ENCODE measurements at places on chromosomes 1 and 21.

GRCh38 chr21:32452641-32453040 lies 40.1 kb downstream of the EVA1C start:
- no peak for DNase-seq

GRCh38 chr1:160584784-160585183 lies 5.5 kb upstream of the CD84 start:
- no peak for DNase-seq

- no peak for DNase-seq
Observed at GRCh38 chr21:35905963-35906345, 154.4 kb downstream of the SETD4 start.

GRCh38 chr1:223343692-223344091 lies 20.3 kb downstream of the SUSD4 start:
- DNase-seq, result no peak

DNA sequence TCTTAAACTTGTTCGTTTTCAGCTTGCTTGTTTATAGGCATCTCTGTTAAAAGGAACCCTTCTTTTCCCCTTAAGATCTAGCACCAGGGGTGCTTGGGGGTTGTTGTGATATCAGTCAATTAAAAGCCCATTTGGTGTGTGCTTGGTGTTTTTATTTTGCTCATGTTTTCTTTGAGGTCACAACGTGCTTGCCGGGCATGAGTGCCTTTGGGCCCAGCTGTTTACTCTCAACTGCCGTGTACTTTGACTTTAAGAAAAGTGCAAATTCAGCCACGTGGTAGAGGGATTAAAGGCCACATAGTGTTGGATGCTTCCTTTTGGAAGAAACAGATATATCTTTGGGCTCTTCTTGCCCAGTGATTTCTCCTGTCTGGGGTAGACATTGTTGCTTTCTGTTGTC lies 10.5 kb downstream of the ARID1A start:
- no peak for DNase-seq

DNA sequence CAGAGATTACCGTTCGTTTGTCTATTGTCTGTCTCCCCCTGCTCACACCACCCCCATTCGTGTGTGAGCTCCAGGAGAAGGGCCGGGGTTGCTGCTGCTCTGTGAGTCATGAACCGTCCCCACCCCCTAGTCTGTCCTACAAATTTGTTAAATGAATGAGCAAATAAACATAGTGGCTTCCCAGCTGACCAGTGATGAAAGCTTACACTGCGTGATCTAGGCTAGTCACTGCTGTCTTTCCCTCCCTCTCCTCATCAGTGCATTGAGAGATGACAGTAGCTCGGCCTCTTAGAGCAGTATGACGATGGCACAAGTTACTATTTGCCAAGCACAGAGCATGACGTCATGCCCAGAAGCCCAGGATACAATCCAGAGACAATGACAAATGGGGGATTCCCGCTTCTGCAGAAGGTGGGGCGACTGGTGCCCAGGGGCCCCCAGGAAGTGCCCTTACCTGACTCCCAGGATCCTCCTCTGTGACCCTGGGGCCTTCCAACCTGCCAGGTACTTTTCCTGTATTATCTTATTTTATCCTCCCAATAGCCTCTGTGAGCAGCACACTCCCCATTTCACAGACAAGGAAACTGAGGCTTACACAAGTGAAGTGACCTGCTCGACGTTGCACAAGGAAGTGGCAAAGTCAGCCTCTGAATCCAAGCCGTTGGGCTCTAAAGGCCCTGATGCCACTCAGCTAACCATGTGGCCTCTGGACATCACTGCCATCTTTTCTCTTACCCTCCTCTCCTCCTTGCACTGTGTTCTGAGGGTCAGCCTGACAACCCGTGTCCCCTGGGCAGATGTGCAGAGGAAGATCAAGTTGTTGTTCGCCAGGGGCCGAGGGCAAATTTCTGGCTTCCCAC lies 8.6 kb upstream of the EPHA2 start:
- DNase-seq, result peak; percentile 84

DNA sequence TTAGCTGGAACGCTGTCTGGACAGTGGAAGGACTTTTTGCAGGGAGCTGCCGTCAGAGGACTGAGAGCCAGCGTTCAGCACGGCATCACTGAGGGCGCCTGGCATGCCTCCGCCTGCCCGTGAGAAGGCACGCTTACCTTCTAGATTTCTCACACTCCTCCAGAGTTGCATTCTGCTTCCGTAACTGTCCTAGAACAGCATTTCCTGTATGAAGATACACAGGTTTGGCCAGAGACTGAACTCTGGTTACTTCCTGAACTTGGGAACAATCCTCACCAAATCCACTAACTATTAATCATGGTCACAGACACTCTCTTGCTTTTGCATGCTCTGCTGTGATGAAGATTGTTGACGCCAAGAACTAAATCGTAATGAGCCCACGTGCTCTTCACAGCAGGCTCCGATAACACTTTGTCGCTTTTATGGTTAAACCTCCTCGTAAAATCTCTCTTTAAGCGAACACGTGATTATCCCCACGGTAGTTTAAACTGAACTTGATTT lies 93.5 kb downstream of the KIF26B start:
- peak; percentile 7 for DNase-seq

DNA sequence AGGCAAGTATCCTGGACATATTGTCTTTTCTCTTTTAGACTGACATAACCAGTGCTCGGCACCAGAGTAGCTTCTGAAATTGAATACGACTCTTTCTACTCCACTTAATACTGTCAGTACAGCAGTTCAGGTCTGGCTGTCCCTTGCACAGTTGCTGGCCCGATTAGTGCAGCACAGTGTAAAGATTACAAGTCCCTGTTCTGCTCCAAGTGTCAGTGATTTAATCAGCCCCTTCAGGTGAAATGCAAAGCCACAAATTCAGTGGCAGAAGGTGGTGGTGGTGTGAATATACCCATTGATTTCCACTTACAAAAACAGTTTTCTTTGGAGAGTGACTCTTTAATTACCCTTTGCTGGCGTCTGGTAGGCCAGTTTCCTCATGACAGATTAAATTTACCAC lies 545.4 kb downstream of the ADGRL2 start:
- no peak for DNase-seq

GRCh38 chr1:200453553-200453905 lies 43.7 kb upstream of the ZNF281 start:
- no peak for DNase-seq

- no peak for DNase-seq
Observed at GRCh38 chr1:36572142-36572715, 89.5 kb upstream of the CSF3R start.

GRCh38 chr1:216961516-216961915 lies 238.3 kb upstream of the ESRRG start:
- no peak for DNase-seq

DNA sequence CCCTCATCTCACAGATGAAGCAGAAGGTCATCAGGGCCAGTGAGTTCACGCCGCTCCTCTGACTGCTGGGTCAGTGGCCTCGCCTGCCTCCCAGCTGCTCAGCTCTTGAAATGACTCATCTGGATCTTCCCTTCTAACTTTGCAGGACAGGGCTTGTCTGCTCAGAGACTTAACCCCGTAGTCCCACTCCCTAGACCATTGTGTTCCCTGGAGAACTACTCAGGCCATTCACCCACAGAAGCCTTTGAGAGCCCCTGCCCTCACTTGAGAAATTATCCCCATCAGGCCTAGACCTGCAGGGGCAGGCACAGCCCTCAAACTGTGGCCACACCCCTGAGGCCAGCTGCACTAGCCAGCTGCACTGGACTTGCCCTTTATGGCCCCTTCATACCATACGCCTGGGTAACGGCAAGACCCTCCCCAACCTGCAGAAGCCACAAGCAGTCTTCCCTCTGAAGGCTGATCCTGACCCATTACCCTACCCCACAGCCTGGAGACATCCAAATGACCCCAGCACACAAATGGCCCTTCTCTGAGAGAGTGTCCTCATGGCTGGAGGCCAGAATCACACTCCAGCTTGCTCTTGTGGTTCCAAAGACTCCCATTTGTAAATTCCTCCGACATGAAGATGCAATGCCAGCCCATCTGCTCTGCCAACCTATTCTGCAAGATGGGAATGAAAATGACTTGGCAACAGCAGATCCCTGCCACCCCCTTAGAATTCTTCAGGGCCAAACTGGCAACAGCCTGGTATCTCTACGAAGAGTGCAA lies 33.2 kb downstream of the RCSD1 start:
- no peak for DNase-seq

GRCh38 chr1:204493145-204493983 lies 1.2 kb downstream of the PIK3C2B start:
- peak; percentile 16 for DNase-seq

DNA sequence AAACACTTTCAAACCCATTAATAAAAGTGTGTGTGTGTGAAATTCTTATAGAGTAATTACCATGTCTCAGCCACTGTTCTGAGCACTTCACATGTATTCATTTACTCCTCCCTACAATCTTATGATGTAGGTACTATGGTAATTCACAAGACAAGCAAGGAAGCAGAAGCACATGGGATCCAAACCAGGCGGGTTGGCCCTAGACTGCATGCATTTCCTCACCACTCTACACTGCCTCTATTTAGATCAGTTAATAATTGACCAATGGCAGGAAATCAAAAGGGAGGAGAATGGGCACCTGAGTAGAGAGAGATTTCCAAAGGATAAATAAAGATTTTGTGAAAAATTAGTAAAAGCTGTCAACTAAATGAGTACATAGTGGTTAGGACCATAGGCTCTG lies 15.7 kb downstream of the MAP3K21 start:
- DNase-seq, result no peak

DNA sequence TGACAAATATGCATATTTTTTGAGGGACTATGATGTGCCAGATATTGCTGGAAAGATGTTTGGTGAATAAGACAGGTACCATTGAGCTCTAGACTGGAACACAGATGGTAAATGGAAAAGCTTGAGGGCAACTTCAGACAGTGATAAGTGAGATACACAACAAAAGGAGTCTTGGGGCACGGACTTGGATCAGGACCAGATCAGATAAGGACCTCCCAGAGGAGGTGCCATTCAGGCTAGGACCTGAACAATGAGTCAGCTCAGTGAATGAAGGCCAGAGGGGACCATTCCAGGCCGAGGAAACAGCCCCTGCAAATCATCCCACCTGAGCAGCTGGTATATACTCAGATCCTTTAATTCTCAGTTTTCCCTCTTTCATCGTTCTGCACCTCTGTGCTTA lies 1.8 kb upstream of the KCNJ15 start:
- no peak for DNase-seq

DNA sequence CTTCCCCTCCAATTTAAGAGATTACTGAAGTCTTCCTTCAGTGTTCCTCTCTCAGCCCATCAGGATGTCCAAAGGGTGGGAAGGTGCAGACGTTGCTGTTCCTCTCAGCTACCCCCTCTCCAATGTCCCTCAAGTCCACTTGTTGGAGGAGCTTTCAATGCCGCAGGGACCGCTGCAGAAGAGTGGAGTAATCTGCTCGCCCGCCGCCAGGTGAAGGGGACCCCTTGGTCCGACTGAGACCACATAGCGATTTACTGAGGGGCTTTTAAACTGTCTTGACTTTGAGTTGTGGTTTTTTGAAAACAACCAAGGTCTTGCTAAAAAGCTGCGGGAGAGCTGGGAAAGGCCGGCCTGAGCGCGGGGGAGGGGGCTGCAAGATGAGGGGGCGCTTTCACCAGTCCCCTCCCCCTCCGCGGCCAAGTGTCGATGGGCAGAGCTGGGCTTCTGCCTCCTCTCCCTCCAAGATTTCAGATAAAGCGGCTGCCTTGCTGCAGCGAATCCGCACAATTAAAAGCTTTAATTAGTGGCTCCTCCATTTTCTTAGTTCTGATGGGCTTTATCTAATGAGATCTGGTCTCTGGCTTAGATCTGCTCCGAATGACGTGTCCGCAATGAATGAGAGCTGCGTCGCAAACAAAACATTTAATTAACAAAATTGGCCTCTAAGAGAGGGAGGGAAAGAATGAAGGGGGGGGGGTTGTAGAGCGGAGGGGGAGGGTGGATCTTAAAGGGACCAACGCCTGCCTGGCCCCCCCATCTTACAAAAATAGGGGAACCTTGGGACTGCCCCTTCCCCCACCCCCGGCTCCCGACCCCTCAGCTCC lies 5.9 kb downstream of the LMO4 start:
- DNase-seq, result no peak

DNA sequence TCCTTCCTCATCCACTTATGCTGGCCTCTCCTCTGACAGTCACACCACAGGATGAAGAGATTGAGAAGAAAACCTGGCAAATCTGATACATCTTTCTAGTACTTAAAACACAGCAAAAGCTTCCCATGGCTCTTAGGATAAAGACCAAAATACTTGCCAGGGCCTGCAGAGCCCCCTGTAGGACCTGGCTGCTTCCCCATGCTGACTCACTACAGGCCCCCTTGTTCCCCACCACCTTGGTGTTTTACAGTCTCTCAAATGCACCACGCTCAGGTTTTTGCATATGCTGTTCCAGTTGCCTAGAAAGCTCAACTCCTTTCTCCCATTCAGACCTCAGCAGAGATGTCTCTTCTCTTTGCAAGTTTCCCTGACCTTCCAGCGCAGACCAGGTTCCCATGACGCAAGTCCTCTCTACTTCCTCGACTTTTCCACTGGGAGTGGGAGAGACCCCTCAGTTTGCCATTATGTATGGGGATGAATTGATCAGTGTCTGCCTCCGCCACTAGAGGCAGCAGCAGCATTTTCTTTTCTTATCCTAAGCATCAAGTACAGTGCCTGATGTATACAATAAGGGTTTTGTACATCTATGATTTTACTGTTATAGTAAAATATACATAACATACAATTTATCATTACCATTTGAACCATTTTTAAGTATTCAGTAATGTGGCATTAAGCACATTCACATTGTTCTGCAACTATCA lies 113.8 kb upstream of the C8B start:
- no peak for DNase-seq

DNA sequence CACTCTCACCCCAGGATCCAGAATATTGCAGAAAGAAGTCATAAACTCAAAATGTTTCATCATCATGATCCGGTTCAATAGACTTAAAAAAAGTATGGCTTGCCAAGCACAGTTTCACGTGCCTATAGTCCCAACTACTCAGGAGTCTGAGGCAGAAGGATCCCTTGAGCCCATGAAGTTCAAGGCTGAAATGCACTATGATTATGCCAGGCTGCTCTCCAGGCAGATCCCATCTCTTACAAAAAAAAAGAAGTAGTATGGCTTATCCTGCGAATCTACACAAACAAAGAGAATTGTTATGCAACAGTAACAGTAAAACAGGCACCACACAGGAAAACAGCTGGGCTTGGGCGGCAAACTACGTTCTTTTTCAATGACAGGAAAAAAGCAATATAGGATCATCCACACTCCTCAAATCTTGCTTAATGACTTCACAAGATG lies 76.2 kb downstream of the EIF4G3 start:
- DNase-seq, result no peak

DNA sequence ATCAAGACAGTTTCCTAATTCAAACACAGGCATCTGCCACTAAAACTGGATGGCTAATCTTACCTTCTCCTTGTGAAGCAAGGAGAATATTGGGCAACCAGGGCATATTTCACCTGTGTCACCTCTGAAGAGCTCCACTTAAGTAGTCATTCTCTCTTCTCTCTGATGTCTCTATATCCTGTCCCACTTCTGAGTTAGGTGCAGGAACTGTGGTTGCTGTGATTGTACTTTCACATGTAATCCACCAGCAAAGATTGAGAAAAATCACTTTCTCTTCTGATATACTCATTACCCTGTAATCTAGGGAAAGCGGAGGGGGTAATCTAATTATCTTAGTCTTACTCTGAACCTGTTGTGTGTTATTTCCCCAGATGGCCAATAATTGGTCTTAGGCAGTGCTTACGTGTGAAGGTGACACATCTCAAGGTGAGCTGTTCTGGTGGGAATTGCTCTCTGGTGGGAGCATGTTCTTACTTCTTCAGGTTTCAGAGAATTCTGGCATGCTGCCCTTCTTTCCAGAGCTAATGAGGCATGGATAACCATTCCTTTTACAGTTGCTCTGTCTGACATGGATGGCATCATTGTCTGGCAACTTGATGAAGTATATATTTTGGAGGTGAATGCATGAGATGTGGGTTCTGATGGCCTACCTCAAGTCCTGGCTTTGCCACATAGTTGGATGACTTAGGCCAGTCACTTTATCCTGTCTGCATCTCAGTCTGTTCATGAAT lies 12.0 kb downstream of the XCL2 start:
- peak; percentile 17 for DNase-seq
